ENCODE measurements at places on chromosomes 2 and 18. TPM values are rescaled to one million over a fixed set of nuclear protein-coding genes. Genes with fewer than 3 reads are reported as not detected.

GRCh38 chr18:33495278-33495677 is 54.8 kb upstream of the CCDC178 start:
- no peaks in the 10 kb centered on the region for H3K36me3 ChIP-seq
- no peak for DNase-seq
- no peaks in the 10 kb centered on the region for H3K4me1 ChIP-seq

DNA sequence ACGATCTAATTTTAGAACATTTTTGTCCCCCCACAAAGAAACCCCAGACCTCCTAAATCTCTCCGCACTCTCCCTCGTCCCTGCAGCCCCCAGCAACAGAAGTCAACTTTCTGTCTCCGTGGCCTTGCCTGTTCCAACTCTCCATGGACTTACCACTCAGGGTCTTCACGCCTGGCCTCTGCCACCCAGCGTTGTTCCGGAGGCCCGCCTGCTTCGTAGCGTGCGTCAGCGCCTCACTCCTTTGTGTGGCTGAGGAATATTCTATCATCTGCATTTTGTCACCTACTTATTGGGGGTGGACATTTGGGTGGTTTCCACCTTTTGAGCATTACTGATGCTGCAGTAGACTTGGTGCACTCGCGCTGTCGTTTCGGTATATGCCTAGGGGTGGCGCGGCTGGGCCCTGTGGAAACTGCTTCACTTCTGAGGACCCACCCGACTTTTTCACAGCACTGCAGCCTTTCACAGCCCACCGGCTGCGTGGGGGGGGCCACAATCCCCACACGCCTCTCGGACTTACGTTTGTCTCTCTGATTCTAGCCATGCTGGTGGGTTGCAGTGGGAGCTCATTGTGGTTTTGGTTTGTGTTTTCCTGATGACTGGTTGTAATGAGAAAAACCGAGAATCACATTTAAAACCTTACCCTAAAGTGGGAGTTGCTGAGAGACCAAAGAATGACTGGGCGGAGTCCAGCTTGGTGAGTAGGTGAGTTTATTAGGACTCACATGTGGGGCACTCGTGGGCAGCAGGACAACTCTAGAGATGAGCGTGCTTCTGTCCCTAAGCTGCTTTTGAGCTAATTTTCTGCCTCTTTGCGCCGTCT is 1.4 kb upstream of the HSBP1L1 start:
- H3K4me3 ChIP-seq, result no peak overlapping the region
- DNase-seq, result peak; percentile 37
- no peaks in the 10 kb centered on the region for H3K27me3 ChIP-seq
- H3K27ac ChIP-seq, result peak overlapping the region; percentile 34
- H3K36me3 ChIP-seq, result no peaks in the 10 kb centered on the region

GRCh38 chr2:148455791-148456190 is 188.8 kb upstream of the EPC2 start:
- no peaks in the 10 kb centered on the region for H3K36me3 ChIP-seq
- H3K4me3 ChIP-seq, result no peak overlapping the region
- DNase-seq, result no peak

DNA sequence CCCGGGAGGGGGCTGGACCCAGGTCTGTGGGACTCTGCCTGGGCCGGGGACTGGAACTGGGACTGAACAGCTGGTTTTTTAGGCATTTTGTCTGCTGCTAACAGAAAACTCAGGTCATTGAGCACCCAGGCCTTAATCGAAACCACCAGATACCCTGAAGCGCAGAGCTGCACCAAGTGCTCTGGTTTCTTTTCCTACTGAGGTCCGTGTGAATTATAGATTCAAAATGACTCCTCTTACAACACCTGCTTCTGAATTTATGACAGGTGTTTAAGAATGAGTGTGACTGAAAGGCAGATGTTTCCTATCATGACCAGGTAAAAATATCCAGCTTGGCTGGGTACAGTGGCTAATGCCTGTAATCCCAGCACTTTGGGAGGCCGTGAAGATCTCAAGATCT is 47.8 kb downstream of the TRAPPC12 start:
- no peak overlapping the region for H3K27ac ChIP-seq
- peaks cover 11% of the 10 kb centered on the region for H3K4me1 ChIP-seq
- peaks cover 39% of the 10 kb centered on the region for H3K36me3 ChIP-seq

- H3K27me3 ChIP-seq, result no peaks in the 10 kb centered on the region
- H3K4me1 ChIP-seq, result no peaks in the 10 kb centered on the region
- no peak overlapping the region for H3K4me3 ChIP-seq
- H3K36me3 ChIP-seq, result peaks cover 5% of the 10 kb centered on the region
- no peak for DNase-seq
These were observed 81.7 kb downstream of the MGAT5 start for GRCh38 chr2:134335601-134336000.

- no peak overlapping the region for H3K27ac ChIP-seq
- no peak overlapping the region for H3K4me3 ChIP-seq
- H3K4me1 ChIP-seq, result peaks cover 27% of the 10 kb centered on the region
- peaks cover 5% of the 10 kb centered on the region for H3K36me3 ChIP-seq
- DNase-seq, result no peak
- no peaks in the 10 kb centered on the region for H3K27me3 ChIP-seq
These were observed 35.2 kb downstream of the COPS8 start for GRCh38 chr2:237120916-237121315.

DNA sequence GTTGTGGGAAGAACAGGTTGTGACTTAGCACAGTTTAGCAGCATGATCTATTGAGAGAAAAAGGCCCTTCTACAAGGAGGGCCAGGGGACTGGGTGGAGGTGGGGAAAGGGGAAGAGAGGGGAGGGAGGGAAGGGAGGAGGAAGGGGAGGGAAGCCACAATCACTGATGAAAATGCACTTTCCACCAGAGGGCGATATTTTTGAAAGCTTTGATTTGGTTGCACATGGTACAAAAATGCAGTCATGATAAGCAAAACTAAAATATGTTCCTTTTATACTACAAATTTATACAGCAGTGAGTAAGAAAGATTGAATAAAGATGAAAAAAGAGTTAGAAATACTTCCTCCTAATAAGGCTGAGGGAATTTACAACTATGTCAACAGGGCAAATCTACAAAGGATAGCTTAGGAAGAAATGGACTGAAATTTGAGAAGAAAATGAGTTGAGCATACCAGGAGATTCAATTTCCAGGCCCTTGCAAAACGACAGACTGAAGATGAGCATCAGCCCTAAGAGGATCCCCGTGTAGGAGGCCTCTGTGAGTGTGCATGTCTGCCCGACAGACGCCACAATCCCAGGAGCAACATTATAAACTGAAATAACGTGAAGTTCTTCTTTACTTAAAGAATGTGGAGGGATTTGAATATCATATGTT is 17.2 kb downstream of the SH3YL1 start:
- H3K4me1 ChIP-seq, result peaks cover 10% of the 10 kb centered on the region
- peaks cover 31% of the 10 kb centered on the region for H3K36me3 ChIP-seq
- H3K27ac ChIP-seq, result peak overlapping the region; percentile 70
- H3K4me3 ChIP-seq, result no peak overlapping the region
- no peak for DNase-seq
- no peaks in the 10 kb centered on the region for H3K27me3 ChIP-seq

DNA sequence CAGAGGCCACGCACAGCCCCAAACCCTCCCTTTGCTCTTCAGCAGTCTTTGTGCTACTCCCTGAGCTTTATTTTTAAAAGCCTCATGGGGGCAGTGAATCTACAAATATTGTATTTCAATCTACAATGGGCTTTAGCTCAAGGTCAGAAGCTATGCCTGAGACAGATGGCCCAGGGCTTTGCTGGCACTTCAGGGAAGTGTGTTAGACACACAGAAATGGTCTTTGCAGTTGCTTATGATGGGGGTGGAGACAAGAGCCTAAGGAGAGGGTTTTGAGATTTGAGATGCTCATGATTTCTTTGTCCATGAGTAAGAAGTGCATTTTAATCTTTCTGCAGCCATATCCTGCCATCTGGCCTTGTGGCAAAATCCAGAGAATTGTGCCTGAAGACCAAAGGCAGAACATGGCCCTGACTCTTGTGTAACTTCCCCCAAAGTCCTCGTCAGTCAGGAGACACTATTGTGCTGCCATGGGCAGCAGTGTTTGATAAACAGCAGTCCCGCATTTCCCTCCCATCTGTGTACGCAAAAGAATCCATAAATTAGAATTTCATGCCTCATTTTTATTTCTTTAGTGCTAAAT is 92.6 kb downstream of the VAPA start:
- H3K27me3 ChIP-seq, result no peaks in the 10 kb centered on the region
- peaks cover 29% of the 10 kb centered on the region for H3K4me1 ChIP-seq
- no peaks in the 10 kb centered on the region for H3K36me3 ChIP-seq
- no peak overlapping the region for H3K4me3 ChIP-seq
- no peak overlapping the region for H3K27ac ChIP-seq

DNA sequence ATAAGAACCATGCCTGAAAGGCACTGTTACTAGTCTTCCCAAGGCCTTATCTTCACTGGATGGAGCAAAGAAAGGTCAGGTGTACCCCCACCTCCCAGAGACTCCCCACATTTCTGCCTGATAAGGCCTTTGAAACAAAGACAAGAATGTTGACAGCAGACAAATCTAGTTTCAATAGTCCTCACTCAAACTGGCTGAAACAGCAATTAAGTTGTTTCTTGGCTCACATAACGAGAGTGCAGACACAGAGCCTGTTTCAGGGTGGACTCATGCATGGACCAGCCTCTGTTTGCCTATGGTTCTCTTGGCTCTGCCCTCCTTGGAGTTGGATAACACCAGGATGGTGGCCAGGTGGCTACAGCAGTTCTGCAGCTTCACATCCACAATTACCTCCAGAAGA is 7.5 kb upstream of the CFAP221 start:
- H3K4me1 ChIP-seq, result no peaks in the 10 kb centered on the region
- peaks cover 15% of the 10 kb centered on the region for H3K36me3 ChIP-seq
- peaks cover 29% of the 10 kb centered on the region for H3K27me3 ChIP-seq
- no peak overlapping the region for H3K27ac ChIP-seq
- no peak for DNase-seq
- no peak overlapping the region for H3K4me3 ChIP-seq

STAT4 gene
- total RNA-seq, result 12.4 TPM

- H3K36me3 ChIP-seq, result peaks cover 35% of the 10 kb centered on the region
- DNase-seq, result no peak
- peak overlapping the region; percentile 99 for H3K27ac ChIP-seq
- H3K4me3 ChIP-seq, result peak overlapping the region; percentile 90
These were observed 602 bp downstream of the SNX17 start for GRCh38 chr2:27370816-27371620.

GRCh38 chr2:45259547-45260160 is 250.4 kb upstream of the SIX2 start:
- H3K4me3 ChIP-seq, result no peak overlapping the region
- H3K36me3 ChIP-seq, result no peaks in the 10 kb centered on the region
- H3K4me1 ChIP-seq, result peaks cover 83% of the 10 kb centered on the region
- H3K27me3 ChIP-seq, result no peaks in the 10 kb centered on the region
- H3K27ac ChIP-seq, result no peak overlapping the region
- no peak for DNase-seq

GRCh38 chr2:240618776-240619175 is 6.5 kb upstream of the GPR35 start:
- H3K36me3 ChIP-seq, result peaks cover 5% of the 10 kb centered on the region
- H3K4me3 ChIP-seq, result no peak overlapping the region
- peaks cover 4% of the 10 kb centered on the region for H3K4me1 ChIP-seq
- H3K27ac ChIP-seq, result no peak overlapping the region

DNA sequence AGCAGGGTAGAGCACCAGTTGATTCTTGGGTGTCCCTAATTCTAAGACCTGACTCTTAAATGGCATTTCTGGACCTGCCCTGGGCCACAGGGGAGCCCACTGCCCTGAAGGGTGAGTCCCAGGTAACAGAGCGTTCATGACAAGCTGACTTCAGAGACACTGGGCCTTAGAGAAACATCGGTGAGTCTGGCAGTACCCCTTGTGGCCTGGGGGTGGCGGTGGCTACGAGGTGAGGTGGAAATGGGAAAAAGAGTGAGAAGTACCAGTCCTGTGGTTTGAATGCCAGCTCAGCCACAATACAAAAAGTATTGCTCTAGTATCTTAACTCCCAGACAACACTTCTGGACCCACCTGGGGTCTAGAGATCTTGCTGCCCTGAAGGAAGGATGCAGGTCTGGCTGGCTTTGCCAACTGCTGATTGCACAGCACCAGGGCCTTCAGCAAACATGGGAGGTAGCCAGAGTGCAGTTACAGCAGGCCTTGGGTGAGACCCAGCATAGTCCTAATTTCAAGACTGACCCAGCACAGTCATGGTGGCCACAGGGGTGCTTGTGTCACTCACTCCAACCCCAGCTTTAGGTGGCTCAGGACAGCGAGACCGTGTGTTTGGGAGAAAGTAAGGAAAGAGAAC is 44.5 kb downstream of the USP34 start:
- no peaks in the 10 kb centered on the region for H3K27me3 ChIP-seq
- no peak for DNase-seq
- H3K4me1 ChIP-seq, result peaks cover 56% of the 10 kb centered on the region
- H3K36me3 ChIP-seq, result no peaks in the 10 kb centered on the region
- no peak overlapping the region for H3K4me3 ChIP-seq

GRCh38 chr18:79936641-79937040 is 14.8 kb downstream of the SLC66A2 start:
- peaks cover 37% of the 10 kb centered on the region for H3K36me3 ChIP-seq
- no peak overlapping the region for H3K4me3 ChIP-seq
- peak; percentile 58 for DNase-seq
- peaks cover 27% of the 10 kb centered on the region for H3K4me1 ChIP-seq
- no peak overlapping the region for H3K27ac ChIP-seq

SLC19A3 gene
- 0.56 TPM for total RNA-seq

DNA sequence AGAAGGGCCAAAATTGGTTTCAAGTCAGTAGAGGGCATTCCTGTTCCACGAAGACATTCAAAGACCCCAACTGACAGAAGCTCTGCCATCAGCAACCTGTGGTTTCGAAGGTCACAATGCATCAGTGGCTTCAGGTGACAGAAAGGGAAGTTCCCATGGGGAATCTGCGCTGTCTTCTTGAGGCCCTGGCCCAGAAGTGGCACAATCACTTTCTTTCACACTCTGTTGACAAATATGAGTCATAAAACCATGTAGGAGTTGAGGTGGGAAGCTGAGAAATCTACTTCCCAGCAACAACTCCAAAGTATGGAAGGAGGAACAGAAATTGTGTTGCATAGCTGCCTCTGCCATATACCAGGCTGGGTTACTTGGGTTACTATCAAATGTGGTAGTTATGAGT is 621.1 kb upstream of the FANCL start:
- no peaks in the 10 kb centered on the region for H3K36me3 ChIP-seq
- no peaks in the 10 kb centered on the region for H3K4me1 ChIP-seq
- no peak for DNase-seq
- no peak overlapping the region for H3K27ac ChIP-seq
- H3K27me3 ChIP-seq, result peaks cover 4% of the 10 kb centered on the region
- H3K4me3 ChIP-seq, result no peak overlapping the region

ALK gene
- not detected for total RNA-seq

NGEF gene
- not detected for total RNA-seq

DNA sequence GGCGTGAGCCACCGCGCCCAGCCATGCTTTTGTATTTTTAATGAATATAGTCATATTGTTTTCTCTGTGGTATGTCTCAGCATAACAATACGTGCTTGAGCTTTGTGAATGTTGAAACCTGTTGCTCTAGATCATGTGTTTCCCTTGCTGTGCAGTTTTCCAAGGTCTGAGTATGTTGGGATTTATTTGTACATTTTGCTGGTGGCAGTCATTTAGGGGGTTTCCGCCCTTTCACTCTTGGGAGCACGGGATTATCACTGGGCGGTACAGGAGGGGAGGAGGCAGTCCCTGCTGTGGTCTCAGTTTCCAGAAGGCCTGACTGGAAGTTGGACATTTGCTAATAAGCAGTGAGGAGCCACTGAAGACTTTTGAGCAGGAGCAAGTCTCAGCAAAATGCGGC is 24.9 kb upstream of the CATIP start:
- H3K36me3 ChIP-seq, result peaks cover 2% of the 10 kb centered on the region
- DNase-seq, result no peak
- H3K27ac ChIP-seq, result no peak overlapping the region
- peaks cover 5% of the 10 kb centered on the region for H3K4me1 ChIP-seq
- no peak overlapping the region for H3K4me3 ChIP-seq
- no peaks in the 10 kb centered on the region for H3K27me3 ChIP-seq

DSG3 gene
- not detected for total RNA-seq

- H3K36me3 ChIP-seq, result no peaks in the 10 kb centered on the region
- DNase-seq, result no peak
- peaks cover 56% of the 10 kb centered on the region for H3K4me1 ChIP-seq
- peak overlapping the region; percentile 35 for H3K4me3 ChIP-seq
- peak overlapping the region; percentile 92 for H3K27ac ChIP-seq
- H3K27me3 ChIP-seq, result peaks cover 4% of the 10 kb centered on the region
These were observed 50.5 kb upstream of the LGALSL start for GRCh38 chr2:64403426-64403825.
